ENCODE measurements at places on chromosomes 12 and 14. TPM values are rescaled to one million over a fixed set of nuclear protein-coding genes. Genes with fewer than 3 reads are reported as not detected.

The DPF3 gene
- 3.0 TPM for total RNA-seq

The OR10A7 gene
- not detected for total RNA-seq

The CPNE6 gene
- not detected for total RNA-seq

The RNASE4 gene
- 5.7 TPM for total RNA-seq

The IFNG-AS1 gene
- total RNA-seq: not detected

The GRIP1 gene
- total RNA-seq: 40.4 TPM

The CCND2 gene
- 463 TPM for total RNA-seq

The SLC10A1 gene
- not detected for total RNA-seq

The FAM161B gene
- total RNA-seq: 3.4 TPM

The ASCL1 gene
- total RNA-seq: 8.3 TPM

The LMNTD1 gene
- total RNA-seq: not detected
